ENCODE measurements at places on chromosomes 5 and 9. TPM values are rescaled to one million over a fixed set of nuclear protein-coding genes. Genes with fewer than 3 reads are reported as not detected.

Gene HMCN2
- polyA plus RNA-seq: 14.2 TPM

Gene IFNK
- polyA plus RNA-seq: not detected

Gene PCDHA10
- 0.09 TPM for polyA plus RNA-seq

Gene CYSTM1
- 20.7 TPM for polyA plus RNA-seq

GRCh38 chr9:85118990-85119755 is 449.6 kb downstream of the NTRK2 start:
- no peak for DNase-seq

- DNase-seq: no peak
Measured at GRCh38 chr5:175519006-175519405, 40.6 kb downstream of the SFXN1 start.

- peak; percentile 46 for DNase-seq
Measured at GRCh38 chr5:143657647-143658285, 154.2 kb upstream of the HMHB1 start.

DNA sequence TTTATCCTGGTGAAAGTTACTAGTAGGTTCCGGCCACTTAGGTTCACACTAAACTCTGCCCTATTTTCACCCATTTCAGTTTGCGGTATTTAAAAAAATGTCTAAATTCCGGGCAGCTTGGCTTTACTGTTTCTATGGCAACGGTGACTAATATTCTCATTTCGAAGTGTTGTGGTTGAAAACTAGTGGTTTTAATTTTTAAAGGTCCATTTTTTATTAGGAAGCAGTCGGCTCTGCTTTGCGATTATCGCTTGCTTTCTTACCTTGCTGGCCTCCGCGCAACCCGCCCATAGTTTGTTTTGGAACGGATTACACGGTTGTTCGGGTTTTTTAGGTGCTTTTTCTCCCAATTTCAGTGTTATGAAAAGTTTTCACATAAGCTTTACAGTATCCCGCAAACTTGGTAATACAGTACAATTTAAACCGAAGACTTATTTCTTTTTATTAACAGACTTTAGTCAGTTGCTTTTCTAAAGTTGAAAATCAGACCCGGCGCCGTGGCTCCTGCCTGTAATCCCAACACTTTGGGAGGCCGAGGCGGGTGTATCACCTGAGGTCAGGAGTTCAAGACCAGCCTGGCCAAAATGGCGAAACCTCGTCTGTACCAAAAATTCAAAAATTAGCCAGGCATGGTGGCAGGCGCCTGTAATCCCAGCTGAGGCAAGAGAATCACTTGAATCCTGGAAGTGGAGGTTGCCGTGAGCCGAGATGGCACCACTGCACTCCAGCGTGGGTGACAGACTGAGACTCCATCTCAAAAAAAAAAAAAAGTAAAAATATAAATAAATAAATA is 1.6 kb downstream of the KDM4C start:
- no peak for DNase-seq

- no peak for DNase-seq
Measured at GRCh38 chr5:59709846-59710245, 183.7 kb downstream of the PDE4D start.

- DNase-seq: no peak
Measured at GRCh38 chr5:133108481-133108921, 56.7 kb downstream of the HSPA4 start.

GRCh38 chr5:17463653-17464052 is 34.4 kb upstream of the TAF11L2 start:
- no peak for DNase-seq

- DNase-seq: peak; percentile 89
Measured at GRCh38 chr9:13033959-13034693, 245.4 kb downstream of the MPDZ start.

DNA sequence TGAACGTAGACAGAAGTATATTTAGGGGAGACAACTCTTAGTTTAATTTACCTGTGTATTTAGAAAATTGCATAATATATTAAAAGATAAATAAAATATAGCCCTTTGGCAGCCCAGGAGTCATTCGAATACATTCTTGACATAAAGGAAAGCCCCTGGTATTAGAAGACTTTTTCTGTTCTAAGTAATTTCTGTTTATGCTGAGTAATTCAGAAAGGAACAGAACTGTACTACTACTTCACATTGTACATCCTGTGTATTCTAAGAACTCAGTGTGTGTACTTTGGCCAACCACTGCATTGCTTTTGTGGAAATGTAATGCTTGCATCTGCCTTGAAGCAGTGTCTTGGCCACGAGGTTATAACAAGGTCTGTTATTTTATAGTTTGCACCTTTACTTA is 136.4 kb downstream of the KDM4C start:
- no peak for DNase-seq

DNA sequence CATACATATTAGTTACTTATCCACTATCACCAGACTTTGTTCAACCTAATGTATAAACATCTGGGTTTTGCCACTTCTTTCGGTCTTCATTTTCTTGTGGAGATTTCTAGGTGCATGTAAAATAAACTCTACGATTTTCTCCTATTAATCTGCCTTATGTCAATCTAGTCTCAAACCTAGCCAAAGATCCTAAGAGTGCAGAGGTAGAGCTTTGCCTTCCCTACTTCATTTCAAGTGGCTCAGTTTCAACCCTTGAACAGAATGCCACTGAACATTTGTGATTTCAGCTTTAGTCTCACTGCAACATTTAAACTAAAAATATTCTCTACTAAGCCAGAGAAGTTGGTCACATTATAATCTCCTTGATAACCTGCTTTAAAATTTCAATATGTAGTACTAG is 94.0 kb downstream of the EDIL3 start:
- no peak for DNase-seq

- DNase-seq: no peak
Measured at GRCh38 chr9:86764221-86764624, 183.1 kb downstream of the GAS1 start.

DNA sequence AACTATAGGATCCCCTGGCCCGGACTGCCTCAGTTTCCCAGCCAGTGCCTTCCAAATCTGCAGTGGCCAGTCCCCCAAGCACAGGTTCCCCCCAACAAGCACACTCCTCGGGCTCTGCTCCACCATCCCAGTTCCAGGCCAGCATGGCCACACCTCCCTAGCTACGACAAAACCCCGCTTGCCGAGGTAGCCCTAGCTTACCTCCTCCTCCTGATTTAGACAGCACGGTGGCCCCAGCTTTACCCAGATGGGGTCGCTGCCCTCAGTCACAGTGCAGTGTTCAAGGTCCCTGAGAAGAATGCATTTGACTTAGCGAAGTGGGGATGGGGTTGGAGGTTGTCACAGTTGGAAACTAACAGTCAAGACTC is 40.8 kb upstream of the GARNL3 start:
- DNase-seq: no peak

GRCh38 chr5:155150012-155150411 is 136.5 kb downstream of the KIF4B start:
- no peak for DNase-seq

- DNase-seq: no peak
Measured at GRCh38 chr5:103263054-103263453, 4.5 kb downstream of the MACIR start.

Data from muscle of arm (tissue), 14 donors.